ENCODE measurements at places on chromosomes 3 and 15.

DNA sequence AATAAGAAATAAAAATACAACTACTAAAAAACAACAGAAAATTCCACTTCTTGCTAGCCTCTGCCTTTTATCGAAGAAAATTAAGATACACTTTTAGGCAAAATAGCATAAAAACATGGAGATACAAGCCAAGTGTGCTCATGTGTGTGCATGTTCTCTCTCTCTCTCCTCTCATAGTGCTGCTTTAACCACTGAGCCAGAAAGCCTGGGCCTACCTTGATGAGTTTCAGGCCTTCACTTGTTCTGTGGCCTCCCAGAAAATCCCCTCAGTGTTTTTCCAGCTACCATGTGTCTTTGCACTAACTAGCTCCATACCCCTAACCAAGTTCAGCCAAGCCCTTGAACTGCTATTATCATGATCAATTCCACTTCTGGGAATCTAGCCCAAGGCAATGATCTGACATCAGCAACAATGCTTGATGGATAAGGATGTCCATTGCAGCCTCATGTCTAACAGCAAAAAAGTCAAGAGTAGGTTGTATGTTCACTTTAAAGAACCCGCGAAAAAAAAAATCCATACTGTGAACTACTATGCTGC lies 18.1 kb downstream of the CYP11A1 start:
- DNase-seq, result no peak

- DNase-seq, result no peak
Observed at GRCh38 chr3:71101626-71102025, 481.9 kb downstream of the FOXP1 start.

DNA sequence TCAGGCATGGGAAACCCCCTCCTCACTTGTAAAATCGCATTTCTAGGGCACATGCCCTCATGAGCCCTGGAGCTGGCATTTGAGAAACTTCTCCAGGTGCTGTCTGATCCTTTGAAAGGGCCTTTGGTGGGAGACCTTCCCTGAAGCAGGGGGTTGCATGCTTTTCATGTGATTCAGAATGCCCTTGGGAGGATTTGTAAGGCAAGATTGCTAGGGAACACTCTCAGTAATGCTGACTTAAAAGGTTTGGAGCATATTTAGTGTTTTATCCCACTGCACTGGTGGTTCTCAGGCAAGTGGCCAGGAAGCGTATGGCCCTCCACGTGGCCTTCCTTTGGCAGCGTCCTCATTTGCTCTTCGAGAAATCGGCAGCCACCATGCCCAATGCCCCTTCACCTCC lies 164.1 kb downstream of the ARRDC4 start:
- no peak for DNase-seq

GRCh38 chr3:184603151-184604030 lies 41.8 kb downstream of the EPHB3 start:
- DNase-seq, result no peak

GRCh38 chr3:183202004-183202722 lies 39.6 kb upstream of the LAMP3 start:
- no peak for DNase-seq

DNA sequence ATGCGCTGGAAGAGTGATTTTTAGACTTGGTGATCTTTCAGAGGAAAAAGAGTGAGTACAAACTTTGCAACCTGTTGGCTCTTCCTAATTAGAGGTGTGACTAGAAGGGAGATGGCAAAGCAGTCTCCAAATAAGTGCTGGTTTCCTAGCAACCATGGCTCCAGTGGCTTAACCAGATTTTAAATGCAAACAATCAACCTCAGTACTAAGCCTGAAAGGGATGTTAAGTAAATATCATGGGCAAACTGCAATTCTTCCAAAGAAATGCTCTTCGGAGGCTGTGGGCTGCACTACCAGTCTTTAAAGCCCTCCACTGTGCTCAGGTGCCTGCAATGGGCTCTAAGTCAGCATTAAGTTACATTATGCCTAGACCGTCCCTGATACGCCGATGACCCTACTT lies 678.1 kb upstream of the CCDC54 start:
- no peak for DNase-seq

DNA sequence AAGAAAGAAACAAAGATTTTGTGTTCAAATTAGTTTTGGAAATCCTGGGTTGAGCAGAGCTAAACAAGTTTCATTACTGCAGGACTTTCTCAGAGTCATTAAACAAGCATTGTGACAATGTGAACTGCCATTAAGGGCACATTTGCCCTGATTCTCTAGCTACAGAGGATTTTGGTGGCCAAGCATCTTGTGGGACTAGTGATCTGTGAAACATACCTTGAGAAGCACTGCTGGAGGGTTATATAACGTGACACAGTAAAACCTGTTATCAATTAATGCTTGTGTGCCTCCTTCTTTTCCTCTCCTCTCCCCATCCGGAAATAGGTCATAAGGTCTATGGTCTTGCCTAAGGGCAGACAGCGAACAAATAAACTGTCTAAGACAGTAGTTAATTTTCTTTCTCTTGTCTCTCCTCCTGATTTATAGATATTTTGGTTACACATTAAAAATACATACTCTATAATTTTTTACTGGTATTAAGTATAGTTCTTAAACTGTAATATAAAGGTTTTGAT lies 167.3 kb upstream of the NANOGP8 start:
- DNase-seq, result no peak

DNA sequence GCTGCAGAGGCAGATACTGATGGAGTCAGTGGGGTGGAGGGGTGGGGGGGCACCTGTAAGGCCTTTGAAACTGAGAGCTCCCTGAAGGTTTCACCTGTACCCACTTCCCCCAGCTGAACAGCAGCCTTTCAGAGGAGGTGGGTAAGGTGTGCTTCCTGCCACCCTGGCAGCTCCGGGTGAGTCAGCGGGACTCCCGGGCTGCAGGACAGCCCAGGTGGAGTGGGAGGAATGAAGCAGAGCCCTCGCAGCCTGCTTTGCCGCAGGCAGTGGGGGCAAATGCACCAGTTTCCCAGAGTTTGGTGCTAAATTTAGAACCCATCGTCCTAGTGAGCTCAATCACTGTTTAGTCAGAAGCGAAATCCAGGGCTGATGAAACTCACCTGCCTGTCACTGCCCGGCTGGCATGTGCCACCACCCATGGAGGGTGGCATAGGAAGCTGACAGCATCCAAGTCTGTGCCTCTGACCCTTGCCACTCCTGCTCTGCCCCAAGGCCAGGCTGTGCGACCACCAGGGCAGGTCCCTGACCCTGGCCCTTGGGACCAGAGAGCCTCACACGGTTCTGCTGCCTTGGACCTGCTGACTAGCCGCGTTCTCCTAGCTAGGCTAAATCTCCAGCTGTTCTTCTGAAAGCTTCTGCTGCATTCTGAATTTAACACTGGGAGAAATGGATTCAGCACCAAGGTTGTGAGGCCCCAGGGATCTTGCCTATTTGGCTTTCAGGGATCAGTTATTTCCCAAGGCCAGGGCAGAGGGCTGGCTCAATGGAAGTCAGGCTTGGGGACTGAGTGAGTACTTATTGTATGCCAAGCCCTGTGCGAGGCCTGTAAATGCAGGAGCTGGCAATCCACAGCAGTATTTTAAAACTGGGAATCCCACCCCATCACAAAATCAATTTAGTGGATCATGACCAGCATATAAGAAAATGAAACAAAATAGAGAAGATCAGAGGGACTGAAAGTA lies 67.3 kb upstream of the RASGRF1 start:
- DNase-seq, result no peak

DNA sequence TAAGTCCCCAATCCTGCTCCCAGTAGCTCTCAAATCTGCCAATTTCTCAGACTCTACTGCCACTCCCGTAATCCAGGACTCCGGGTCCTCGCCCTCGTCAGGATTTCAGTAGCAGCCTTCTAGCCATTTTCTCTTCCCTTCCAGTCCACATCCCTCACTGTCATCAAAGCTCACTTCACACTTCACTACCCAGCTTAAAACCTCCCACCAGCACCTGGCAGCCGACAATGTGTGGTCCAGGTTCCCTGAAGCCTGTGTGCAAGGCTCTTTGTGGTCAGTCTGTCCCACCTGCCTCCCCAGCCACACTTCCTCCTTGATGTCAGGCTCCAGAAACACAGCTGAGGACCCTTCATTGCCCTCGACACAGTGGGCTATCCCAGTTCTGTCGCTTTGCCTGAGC lies 304.5 kb upstream of the ROPN1 start:
- no peak for DNase-seq

DNA sequence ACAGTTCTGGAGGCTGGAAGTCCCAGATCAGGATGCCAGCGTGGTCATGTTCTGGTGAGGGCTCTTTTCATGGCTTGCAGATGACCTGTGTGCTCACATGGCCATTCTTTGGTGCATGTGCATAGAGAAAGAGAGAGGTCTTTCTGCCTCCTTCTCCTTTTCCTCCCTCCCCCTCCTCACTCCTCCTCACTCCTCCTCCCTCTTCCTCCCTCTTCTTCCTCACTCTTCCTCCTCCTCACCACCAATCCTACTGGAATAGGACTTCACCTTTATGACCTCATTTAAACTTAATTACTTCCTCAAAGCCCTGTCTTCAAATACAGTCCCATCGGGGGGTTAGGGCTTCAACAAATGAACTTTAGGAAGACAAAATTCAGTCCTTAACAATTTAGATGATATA lies 23.8 kb downstream of the ZNF654 start:
- no peak for DNase-seq

GRCh38 chr3:105877336-105877910 lies 8.6 kb upstream of the CBLB start:
- DNase-seq, result no peak

Measured in stimulated activated CD8-positive, alpha-beta memory T cell treated with anti-CD3 and anti-CD28 coated beads, Interleukin-4, amount 100 ng/mL, for 4 hours (primary cell).